ENCODE measurements at places on chromosomes 3 and 15.

DNA sequence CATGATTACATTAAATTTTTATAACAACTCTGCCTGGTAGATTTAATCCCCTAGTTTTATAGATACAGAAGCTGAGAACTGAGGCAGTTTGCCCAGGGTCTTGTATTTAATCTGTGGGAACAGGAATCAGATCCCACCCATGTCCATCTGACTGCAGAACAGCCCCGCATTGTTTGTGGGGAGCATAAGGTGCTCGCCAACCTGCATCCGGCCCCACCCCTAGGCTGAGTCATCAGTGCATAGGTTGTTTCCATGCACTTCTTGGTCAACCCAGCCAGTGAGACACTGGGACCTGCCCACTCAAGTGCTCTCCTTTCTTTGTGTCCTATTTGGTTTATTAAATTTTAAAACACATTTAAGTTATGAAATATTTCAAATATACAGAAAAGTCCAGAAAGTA is 266.2 kb downstream of the OPA1 start:
- no peak for DNase-seq

DNA sequence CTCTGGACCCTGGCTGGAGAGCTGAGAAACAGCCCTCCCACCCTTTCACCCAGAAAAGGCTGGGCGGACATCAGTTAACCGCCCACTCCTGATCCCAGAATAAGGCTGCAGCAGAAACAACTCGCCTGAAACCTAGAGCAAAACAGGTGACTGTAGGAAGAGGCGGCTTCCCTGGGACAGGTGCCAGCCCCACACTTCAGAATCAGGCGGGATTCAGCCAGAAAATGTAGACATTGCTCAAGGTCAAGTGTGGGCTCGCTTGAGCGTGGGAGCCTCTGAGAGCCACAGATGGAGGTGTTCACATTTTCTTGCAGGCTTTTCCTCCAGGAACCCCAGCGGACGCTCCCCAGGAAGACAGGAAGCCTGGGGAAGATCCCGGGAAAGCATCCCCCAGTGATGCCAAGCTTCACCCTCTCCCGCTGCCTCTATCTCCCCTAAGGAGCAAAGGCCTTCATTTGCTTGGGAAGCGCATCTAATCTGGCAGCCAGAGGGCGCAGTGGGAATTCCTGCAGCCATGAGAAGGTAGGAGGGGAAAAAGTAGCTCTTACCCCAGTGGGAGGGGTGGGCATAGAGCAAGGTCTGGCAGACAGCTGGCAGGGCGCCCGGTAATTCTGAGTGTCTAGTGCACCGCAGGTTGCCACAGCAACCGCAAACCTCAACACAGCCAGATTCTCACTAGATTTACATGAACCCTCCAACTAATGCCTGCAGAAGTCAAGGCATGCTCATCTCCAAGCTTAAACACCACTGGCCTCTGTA is 77.7 kb downstream of the OCA2 start:
- DNase-seq: no peak

GRCh38 chr3:126858887-126859286 is 124.0 kb upstream of the PLXNA1 start:
- DNase-seq: no peak

- no peak for DNase-seq
Measured at GRCh38 chr3:15711281-15711680, 86.5 kb downstream of the ANKRD28 start.

DNA sequence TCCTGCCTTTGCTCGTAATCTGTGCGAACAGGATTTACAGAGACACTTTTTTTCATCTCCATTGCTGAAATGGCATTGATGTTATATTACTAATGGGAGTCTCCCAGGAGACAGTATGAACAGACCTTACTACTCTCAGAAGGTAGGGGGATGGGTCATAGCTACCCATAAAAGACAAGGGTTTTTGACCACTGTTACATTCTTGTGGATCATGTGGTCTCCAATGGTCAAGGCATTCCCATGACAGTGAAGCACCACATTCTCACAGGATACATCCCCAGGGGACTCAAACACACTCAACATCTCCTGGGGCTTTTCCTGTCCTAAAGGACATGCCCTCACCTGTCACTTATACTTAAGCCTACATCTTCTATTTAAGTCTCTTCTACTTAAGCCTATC is 40.8 kb downstream of the MKRN3 start:
- no peak for DNase-seq

GRCh38 chr3:28678086-28678485 is 329.5 kb upstream of the AZI2 start:
- DNase-seq: no peak

DNA sequence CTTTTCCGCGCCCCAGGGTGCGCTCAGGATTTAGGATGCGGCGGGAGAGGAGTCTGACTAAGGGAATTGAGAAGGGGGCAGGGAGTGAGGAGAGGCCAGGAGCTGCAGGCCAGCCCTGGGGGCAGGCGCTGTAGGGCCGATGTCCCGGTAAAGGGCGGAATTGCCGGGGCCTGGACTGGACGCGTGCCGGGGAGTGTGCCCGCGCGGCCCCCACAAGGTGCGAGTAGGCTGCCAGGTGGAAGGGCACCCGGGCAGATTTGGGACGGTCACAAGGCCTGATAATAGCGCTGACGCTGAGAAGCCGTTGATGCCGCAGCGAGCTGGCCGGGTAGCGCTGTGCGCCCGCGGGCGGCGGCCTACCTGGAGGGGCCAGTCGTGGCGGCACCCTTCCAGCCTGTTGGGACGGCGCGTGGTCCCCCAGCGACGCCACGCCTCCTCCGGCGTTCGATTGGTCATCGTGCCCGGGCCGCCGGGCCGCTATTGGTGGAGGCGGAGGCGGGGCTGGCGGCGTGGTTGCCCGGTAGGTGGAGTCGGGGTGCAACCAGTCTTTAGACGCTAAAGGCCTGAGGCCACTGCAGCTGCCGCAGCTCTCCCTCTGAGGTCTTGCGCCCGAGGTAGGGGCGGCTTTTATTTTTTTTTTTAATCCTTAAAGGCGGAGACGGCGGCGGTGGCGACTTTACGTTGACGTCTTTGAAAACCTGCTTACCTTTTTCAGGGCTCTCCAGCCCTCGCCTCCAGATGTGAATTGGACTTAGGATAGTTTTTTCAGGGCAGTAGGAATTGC is 903 bp downstream of the SLC25A38 start:
- DNase-seq: no peak

DNA sequence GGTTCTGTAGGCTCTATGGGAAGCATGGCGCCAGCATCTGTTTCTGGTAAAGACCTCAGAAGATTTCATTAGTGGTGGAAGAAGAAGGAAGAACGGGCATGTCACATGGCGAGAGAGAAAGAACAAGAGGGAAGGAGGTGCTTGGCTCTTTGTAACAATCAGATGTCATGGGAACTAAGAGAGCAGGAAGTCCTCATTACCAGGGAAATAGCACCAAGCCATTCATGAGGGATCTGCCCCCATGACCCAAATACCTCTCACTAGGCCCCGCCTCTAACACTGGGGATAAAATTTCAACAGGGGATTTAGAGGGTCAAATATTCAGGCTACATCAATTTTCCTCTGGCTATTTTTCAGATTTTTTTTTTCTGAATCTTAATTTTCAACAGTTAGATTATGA is 954.3 kb downstream of the SQOR start:
- no peak for DNase-seq

- no peak for DNase-seq
Measured at GRCh38 chr3:130576375-130577266, 59.6 kb downstream of the COL6A6 start.

GRCh38 chr15:59366333-59367021 is 6.2 kb downstream of the MYO1E start:
- no peak for DNase-seq

- peak; percentile 35 for DNase-seq
Measured at GRCh38 chr15:57306161-57306943, 70.0 kb upstream of the CGNL1 start.

- DNase-seq: no peak
Measured at GRCh38 chr3:71786551-71786950, 1.6 kb upstream of the PROK2 start.

DNA sequence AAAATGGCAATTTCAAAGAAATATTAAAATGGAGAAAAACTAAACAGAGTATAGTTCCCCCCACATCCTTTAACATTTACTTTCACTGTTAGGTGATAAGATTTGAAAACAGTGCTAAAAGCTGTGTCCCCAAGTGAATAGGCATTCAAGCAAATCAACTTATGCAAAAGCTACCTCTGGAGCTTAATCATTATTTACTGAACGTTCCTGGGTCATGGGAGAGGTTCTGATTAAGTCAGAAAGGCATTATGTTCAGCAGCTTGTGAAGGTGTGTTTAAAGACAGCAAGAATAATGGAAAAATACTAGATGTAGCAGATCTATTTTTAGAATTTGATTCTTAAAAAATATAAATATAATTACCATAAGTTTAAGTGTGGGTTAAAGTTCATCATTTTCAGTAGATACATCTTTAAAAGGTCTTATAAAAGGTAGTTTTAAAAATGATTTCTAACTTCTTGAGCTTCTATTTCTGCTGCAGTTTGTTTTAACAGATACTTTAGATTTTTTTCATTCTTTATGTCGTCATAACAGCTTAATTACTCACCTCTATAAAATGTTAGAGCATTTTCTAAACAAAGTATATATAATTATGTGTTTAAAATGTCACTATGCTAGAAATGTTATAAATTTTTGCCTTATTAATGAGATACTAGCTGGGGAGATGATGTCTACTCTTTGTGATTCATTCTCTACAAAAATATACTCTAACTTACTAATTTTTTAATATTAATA is 127.9 kb downstream of the MITF start:
- no peak for DNase-seq

DNA sequence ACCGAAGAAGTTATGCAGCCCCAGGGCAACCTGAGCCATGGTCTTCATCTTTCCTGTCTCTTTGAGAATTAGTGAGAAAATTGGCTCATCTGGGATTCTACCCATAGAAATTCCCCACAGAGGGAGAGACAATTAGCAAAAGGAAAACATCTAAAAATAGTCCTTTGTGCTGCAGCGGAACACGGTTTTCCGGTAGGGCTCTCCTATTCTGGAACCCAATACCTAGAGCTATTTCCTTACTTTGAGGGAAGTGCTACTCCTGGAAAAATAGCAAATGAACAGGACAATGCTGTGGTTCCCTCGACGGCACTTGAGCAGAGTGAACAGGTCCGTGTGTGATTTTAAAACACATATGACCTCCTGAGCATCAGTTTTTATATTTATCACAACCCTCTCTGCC is 210.5 kb downstream of the FGF12 start:
- DNase-seq: no peak

GRCh38 chr3:154182322-154182922 is 61.2 kb downstream of the ARHGEF26 start:
- no peak for DNase-seq

- no peak for DNase-seq
Measured at GRCh38 chr3:124116906-124117305, 125.0 kb upstream of the ROPN1 start.

- DNase-seq: no peak
Measured at GRCh38 chr15:40330368-40330836, 6.9 kb downstream of the INAFM2 start.

DNA sequence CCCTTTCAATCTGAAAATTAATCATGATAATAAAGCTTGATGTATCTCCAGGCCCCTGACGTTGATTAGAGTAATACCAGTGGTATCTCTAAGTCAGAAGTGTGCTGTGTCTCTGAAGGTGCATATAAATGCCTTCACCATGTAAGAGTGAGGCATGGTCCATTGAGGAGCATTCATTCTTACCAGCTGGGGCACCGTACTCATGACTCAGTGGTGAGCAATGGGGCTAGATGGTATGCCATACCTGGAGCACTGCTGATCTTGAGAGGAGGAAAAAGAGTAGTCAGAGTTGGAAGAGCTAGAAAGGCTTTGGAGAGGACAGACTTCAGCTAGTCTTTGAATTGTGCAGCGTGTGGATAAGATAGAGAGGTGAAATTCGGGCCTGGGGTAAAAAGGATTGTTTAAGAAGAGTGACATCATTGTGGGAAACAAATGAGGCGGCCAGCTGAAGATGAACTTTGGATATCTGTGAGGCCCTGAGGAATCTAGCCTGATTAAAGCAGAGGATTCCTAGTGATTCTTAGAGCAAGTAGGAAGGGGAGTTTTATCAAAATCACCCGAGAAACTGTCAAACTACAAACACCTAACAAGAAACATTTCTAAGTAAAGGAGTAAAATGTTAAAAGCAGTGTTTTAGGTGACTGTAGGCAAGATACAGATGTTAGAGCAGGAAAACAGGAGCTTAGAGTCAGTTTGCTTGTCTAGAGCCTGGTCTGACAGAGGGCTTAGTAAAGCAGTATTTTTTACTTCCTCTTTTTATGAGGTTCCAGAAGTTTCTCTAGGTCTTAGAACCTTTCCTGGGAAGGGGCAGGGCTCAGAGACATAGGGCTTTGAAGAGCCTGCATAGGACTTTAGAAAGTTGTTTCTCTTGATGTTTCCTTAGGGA is 13.6 kb downstream of the TMOD3 start:
- no peak for DNase-seq

DNA sequence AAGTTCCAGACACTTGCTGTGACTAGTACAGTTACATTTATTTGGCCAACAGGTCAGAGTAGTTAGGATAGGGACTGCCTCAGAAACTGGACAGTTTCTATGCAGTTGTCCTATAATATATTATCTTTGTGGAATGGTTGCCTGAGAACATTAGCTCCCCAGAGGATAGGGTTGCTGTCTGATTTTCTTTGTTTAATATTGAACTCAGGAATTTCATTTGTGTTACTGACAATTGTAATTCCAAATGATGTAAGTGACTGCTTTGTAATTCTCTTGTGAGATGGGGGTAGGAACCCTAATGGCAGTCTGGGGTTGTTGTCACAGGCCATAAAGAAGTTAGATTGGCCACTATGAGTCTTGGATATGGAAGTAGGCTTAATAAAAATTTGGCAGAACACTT is 2.2 kb downstream of the NXPE3 start:
- no peak for DNase-seq

- no peak for DNase-seq
Measured at GRCh38 chr3:161690299-161690620, 193.7 kb downstream of the OTOL1 start.

DNA sequence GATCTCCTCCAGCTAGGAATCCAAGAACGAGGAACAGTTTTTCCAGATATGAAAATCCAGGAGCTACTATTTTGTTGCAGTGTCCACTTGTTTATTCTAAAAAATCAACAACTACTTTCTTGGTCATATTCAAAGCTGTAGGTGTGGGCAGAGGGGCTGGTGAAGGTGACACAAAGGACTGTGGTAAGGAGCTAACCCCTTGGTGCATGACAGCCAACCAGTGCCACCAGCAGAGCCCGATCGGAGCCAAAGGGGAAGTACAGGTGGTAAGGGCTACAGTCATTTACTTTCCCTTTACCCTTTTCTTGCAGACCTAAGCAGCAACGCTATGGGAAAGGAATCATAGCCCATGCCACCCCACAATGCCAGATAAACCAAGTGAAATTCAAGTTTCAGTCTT is 30.7 kb downstream of the PLA1A start:
- DNase-seq: no peak
